Ovary (tissue), 10 donors: ENCODE measurements at places on chromosomes 13 and 19. TPM values are rescaled to one million over a fixed set of nuclear protein-coding genes. Genes with fewer than 3 reads are reported as not detected.

Gene TNFRSF19
- total RNA-seq = 5.7 TPM

Gene CEACAM5
- total RNA-seq = not detected

GRCh38 chr19:4098493-4098892 lies 25.4 kb downstream of the MAP2K2 start:
- no peak for DNase-seq

DNA sequence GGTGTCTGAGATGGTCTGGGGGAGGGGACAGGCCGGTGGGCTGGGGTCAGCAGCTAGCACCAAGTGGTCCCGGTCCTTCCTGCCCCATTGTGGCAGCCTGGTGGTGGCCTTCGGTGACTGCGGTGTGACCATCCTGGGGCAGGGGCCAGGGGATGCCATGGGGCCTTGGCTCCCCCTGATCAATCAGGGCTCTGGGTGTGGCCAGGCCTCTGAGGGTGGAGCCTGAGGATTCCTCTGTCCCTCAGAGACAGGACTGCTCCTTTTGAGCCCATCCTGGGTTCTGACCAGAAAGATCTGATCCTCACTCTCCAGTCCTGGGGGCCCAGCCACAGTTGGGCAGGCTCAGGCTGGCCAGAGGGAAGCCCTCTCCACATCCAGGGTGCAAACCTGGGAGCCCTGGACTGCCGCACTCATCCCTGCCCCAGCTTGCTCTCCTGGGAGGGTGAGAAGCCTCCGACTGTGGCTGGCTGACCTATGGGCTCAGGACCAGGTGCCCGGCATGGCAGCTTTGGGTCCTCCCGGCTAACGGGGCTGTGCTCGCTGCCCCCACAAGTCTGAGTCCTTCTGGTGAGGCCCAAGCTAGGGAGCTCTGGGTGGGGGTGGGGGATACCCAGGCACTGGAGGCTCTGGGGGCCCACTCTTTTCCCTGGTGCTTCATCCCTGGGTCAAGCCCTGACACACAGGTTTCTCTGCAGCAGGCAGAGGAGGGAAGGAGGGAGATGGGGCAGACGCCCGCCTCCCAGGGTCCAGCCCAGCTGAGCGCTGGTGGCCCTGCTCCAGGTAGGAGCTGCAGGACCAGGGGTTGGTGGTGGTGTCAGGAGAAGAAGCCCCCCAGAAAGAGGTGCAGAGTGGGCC lies 59.5 kb downstream of the IER2 start:
- no peak for DNase-seq

- DNase-seq = no peak
These were observed 748.2 kb upstream of the SLITRK5 start for GRCh38 chr13:86922936-86923335.
